ENCODE measurements at places on chromosomes 16 and 17. TPM values are rescaled to one million over a fixed set of nuclear protein-coding genes. Genes with fewer than 3 reads are reported as not detected.

The ARHGAP23 gene
- total RNA-seq: 87.1 TPM

The TBC1D3B gene
- total RNA-seq: 4.0 TPM

The SLC22A31 gene
- 0.81 TPM for total RNA-seq

The KRT32 gene
- not detected for total RNA-seq

The RASL10B gene
- 2.4 TPM for total RNA-seq

The TNFSF13 gene
- total RNA-seq: 49.2 TPM

The CD300H gene
- total RNA-seq: not detected

GRCh38 chr17:59753522-59754467, 46.3 kb downstream of the VMP1 start:
- DNase-seq: no peak

DNA sequence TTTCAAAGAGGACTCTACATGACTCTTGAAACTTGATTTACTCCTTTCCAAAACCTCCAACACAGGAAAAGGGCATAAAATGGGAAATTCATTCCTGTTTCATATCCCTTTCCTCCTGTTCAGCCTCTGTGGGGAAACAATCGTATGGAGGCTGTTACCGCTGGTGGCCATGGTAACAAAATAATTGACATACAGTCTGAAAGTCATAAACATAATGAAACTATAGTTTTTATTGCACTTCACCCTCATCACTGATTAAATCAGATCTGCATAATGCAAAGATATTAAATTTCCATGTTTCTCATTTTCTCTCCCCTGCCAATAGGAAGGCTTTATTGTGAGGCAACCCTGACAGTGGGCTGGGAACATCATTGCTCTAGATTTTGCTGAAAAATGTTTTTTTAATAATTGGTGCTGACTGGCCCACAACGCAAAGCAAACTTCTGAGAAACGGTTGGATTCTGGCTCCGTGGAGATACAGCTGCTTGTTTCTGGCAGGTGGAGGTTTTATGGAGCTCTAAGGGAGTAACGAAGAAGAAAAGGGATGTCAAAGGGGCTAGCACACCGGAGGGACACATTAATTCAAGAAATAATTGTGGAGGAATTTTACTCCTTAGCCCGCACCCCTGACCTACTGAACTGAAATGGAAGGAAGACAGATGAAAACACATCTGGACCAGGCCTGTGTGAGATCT, 154.2 kb upstream of the SHISA6 start:
- DNase-seq: no peak

- no peak for DNase-seq
These were observed 1.4 kb downstream of the APRT start for GRCh38 chr16:88810166-88810911.

DNA sequence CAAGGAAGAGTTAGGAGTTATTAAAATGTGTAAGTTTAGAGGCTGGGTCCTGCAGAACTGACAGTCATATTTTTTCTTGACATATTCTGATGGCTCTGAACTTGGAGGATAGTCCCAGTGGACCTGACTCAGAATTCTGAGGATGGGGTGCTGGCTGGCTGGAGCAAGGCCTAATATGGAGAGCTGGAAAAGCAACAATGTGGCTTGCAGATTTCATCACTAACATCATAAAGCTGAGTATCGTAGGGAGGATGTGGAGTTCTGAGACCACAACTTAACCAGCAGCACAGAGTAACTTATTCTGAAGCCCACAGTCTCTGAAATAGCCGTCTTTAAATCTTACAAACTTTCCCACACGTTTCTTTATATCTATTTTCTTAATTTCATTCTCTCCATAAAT, 2.3 kb downstream of the KRTAP1-5 start:
- no peak for DNase-seq

- DNase-seq: no peak
These were observed 30.7 kb upstream of the ARHGAP17 start for GRCh38 chr16:25045696-25046381.

DNA sequence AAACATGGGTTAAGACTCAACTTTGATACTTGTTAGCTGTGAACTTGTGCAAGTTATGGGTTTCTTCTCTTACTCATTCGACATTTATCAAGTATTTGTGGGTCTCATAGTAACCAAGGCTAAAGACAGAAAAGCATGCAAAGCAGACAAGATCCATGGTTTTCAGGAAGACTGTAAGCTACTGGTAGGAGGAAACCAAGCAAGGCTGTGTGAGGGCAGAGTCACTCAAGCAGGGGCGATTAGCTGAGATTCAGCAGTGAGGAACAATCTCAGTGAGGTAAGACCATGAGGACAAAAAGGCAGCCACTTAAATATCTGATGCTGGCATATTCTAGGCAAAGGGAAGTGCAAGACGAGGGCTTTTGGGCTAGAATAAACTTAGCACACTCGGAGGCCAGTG, 29.5 kb downstream of the MBTD1 start:
- no peak for DNase-seq

- DNase-seq: no peak
These were observed 98.0 kb upstream of the DYNLRB2 start for GRCh38 chr16:80442779-80443178.

GRCh38 chr17:43880420-43880991, 26.8 kb downstream of the MPP2 start:
- no peak for DNase-seq

DNA sequence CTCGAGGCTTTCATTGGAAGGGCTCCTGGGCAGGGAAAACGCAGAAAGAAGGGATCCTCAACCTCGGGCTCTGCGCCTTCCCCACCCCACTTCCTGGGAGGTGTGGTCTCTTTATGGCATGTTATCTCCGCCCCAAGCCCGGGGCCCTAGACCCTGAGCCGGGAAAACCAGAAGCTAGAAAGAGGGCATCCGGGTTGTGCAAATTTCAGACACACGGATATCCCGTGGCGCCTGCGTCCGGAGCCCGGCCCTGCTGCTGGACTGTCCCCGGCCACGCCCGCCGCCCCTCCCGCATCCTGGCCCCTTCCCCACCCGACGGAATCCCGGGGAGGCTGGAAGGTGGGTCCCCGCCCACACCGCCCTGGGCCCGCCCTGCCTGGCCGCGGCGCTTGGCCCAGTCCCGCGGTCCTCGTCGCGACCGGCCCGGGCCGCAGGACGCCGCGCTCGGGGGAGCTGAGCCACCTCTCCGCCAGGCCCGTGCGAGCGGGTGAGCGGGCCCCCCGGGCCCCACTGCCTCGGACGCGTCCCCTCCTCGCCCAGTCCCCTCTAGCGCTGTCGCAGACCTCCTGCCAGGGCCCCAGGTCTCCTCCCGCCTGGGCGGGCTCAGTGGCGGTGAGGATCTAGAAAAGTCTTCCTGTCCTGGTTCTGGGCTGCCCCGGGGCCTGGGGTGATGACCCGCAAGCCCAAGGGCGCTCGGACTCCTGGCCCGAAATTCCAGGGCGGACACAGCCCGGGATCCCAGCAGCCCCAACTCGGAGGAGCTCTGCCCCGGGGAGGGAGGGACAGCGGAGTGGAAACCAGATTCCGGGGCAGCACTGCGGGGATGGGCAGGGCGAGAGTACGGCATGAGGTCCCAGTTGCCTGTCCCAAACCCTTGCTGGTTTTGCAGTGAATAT, at the start of gene SLC16A5:
Gene SLC16A5 (plus strand): TSS at position 397 of the 896 bp plus-strand sequence. CDS start 5,683 bp downstream, outside the sequence.
- no peak for DNase-seq

GRCh38 chr17:61587807-61588660, 3.0 kb downstream of the NACA2 start:
- DNase-seq: no peak

DNA sequence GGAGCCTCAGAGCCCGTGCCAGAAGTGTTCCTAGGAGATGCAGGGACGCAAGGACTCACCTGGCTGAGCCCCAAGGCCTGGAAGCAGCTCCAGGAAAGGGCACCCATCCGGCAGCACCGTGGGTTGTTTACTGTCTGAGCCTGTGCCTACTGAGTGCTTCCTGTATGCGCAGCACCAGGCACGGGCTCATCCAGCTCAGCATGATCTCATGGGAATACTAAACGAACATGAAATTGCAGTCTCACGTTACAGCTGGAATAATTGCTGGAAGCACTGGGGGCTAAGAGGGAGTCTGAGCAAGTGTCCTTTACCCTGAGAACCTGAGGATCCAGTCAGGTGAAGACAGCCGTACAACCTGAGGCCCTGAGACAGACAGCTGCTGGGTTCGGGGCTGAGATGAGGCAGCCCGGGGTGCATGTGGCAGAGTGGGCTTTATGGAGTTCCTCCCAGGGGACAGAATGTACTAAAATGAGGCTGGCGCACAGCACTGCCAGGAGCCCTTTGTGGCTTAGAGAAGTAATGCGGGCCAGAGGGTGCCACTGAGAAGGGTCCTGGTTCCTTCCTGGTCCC, 5.4 kb downstream of the CTRL start:
- DNase-seq: no peak

GRCh38 chr16:85378145-85379040, 234.7 kb upstream of the GSE1 start:
- no peak for DNase-seq

- no peak for DNase-seq
These were observed 388.0 kb downstream of the SEC14L1 start for GRCh38 chr17:77528516-77529327.

GRCh38 chr16:24070851-24071250, 185.3 kb upstream of the CACNG3 start:
- DNase-seq: no peak

DNA sequence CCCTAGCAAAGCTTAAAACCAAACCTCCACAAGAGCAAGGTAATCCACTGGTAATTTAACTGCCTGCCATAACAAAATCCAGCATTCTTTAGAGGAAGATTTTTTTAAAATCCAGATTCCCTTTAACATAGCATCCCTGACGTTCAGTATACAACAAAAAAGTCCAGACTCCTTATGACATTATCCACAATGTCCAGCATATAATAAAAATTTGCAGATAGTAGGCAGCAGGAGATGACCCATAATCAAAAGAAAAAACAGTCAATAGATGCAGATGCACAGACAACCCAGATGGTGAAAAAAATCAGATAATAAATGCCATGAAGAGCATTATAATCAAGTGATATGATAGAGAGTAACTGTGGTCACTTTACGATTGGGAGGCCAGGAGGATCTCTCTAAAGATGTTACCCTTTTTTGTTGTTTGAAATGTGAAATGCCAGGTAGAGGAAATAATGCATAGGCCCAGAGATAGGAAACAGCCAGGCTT, 33.2 kb downstream of the MRC2 start:
- DNase-seq: no peak

- DNase-seq: no peak
These were observed 10.3 kb downstream of the PHAF1 start for GRCh38 chr16:67120025-67120424.

GRCh38 chr16:53812914-53813313, 109.0 kb downstream of the FTO start:
- no peak for DNase-seq

- no peak for DNase-seq
These were observed 125.9 kb upstream of the HS3ST3A1 start for GRCh38 chr17:13727441-13728171.

DNA sequence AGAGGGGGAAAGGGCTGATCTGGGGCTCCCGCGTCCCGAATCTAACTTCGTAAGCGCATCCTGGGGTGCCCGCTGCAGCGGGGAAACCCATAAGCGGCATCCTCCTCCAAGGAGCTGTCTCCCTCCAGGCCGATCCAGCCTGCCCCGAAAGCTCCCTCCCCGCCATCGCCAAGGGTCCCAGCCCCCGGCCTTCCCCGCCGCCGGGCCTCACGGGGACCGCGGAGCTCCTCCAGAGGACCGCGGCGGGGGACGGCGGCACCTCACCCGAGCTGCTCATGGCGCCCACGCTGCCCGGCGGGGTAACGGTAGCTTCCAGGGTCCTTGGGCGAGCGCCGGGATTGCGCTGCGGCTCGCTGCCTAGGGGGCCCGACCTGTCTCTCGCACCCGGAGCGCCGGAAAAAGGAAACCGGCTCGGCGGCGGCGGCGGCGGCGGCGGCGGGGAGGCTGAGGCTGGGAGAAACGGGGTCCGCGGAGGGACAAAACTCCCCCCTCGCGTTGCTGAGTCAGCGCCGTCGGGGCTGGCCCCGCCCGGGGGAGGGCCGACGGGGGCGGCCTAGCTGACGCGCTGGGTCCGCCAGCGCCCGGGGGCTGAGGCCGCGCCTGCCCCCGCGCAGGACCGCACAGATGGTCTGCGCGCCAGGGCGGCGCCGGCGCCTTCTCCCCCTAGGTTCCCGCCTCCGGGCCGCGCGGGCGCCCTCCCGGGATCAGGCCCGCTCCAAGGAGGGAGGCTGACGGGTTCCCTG, at the start of gene BLMH:
Gene BLMH (minus strand): TSS at position 402 of the 743 bp plus-strand sequence. CDS start 125 bp downstream, at position 277.
- peak; percentile 9 for DNase-seq

GRCh38 chr17:77999413-78000173, 41.1 kb downstream of the TNRC6C start:
- no peak for DNase-seq
